ENCODE measurements at places on chromosomes 4 and X.

DNA sequence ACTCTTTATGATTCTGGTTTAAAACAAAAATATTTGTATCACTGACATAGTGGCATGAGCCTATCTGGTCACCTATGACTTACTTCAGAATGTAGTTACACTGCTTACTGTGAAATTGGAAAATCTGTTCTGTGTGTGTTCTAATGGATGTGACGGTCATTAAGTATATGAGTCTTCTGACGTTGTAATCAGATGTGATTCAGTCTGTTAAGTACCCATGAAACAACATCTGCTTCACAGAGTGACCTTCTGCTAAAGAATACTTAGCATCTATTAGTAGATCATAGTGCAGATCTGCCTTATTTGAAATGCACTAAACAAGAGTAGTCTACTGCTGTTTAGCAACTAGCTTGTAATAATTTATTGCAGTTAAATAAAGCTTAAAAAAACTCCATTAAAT, 317.1 kb downstream of the DCTD start:
- no peak for DNase-seq

DNA sequence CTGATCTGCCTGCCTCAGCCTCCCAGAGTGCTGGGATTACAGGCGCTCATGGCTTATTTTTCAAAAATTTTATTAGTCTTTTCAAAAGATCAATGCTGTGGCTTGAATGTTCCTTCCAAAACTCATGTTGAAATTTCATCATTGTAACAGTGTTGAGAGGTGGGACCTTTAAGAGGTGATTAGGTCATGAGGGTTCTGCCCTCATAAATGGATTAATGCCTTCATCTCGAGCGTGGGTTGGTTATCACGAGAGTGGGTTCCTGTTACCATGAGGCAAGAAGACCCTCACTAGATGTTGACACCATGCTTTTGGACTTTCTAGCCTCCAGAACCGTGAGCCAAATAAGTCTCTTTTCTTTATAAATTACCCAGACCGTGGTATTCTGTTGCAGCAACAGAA, 30.3 kb downstream of the EIF2S3 start:
- no peak for DNase-seq

DNA sequence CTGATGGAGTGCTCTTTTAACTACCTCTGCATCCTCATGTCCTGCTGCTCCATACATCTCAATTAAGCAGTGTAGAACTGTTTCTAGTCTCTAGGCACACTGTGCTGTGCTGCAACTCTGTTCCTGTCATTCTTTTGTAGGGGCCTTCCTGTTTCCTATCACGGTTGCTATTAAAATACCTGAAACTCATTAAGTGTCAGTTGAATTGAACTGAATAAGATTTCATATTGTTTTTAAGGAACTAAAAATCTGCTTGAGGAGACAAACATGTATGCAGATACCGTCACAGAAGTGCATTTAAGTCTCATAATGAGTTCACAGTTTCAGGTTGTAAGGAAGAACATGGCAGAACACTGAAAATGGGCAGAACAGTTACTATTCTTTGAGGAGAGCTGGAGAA, 170.1 kb downstream of the LARP7 start:
- no peak for DNase-seq

DNA sequence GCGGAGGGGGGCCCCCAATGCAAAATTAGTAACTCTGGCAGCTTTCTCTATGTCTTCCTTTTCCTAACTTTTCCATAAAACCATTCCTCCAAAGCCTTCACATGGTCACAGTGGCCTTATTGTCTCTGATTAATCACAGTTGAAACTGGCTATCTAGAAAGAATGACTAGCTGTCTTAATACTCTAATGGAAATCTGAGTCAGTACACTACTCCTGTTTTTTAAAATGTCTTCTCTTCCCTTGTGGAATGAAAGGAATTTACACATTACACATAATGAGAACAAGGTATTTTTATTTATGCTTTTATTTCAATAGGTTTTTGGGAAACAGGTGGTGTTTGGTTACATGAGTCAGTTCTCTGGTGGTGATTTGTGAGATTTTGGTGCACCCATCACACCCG, 66.3 kb upstream of the PUDP start:
- DNase-seq: no peak

DNA sequence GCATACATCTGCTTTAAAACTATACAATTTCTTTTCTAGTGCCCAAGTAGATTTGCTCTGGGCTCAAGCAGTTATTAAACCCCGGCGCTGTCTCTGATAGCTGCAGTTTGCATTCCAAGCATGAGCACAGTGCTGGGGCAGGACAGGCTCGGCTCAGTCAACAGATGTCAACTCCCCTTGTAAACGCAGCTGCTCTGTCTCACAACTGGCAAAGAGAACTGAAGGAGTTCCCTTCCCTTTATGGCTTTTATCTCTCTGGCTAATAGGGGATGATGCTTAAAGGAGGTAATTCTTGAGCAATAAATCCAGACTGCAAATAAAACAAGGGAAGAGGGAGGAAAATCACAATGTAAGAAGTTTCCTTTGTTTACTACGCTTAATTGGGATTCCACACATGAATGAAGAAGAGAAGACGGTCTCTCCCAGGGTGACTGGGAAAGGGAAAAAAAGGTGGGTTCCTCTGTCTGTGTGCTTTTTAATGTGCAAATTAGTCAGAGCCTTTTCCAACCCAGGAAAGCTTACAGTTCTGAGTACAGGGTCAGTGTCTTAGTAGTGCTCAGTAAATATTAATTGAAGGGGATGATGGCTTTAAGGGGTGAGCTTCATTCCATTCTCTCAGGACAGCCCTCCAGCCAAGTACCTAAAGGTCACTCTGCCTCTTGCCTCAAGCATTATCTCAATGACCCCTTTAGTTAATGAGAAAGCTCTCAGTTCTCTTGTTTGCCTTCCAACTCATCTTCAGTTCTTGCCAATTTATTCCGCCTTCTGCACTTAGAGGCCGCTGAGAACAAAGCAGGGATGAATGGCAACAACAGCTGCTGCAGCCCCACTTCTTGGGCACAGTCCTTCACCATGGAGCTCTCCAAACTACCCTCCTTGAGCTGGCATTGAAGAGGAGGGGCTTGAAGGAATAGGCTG, 155.7 kb upstream of the JADE1 start:
- peak; percentile 43 for DNase-seq

DNA sequence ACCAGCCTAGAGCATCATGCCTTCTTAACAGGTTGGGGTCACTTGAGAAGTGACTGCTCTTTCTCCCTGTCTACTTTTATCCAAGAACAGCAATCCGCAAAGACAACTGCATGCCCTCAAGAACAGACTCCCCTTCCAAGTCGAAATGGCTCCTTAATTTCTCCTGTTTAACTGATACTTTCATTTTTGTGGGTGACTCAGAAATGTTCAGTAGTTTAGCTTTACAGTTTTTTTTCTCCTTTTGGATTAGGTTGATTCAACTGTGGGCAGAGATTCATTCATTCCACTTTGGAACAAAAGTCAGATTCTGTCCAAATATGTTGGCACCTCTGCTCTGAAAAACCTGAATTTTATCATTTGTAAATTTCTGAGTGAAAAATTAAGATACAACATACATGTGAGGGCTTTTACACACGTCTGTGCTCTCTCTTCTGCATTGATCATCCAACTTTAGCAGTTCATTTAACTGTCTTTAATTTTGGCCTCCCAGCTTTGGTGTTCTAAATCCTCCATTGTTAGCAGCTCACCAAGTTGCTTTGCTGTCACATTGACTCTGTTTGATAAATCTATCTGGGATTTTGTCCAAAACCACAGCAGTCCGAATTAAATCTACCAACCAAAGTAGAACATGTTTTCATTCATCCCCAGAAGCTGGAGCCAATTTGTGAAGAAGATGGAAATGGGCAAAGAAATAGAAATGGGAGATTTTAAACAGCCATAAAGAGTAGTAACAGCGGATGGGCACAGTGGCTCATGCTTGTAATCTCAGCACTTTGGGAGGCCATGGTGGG, 50.0 kb downstream of the HOPX start:
- no peak for DNase-seq

All from right renal cortex interstitium (tissue), 3 donors.